ENCODE measurements at places on chromosomes 3 and 15.

DNA sequence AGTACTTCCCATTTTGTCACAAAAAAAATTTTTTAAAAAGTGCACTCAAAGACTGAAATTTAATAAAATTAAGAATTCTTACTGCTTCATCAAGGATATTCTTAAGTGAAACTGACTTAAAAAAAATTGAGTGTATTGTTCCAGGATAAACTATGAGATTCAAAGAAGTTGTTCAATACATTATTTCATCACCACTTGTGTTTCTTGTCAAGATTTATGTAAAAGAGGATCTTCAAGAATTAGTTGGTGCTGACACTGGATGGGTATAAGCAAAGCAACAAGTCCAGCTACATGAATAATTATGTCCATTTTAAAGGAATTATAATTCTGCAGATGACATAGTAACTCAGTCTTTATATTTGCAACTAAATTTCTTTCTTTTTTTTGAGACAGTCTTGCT lies 4.3 kb upstream of the AP4E1 start:
- no peak for DNase-seq

DNA sequence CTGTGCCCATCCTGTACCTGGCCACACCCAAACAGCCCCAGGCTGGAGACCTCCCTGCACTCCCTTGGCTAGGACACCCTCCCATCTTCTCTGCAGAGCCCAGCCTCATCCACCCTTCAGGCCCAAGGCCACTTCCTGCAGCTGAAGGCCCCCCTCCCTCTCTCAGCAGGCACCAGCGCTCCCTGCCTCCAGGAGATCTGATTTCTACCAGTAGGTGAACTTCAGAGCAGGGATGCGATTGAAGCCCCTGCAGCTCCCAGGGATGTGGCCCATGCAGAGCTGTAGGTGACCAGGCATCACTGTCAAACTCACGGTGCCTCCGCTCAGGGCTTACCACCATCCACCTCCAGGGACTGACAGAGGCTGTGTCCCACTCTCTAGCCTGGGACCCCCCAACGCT lies 96.3 kb downstream of the NUP210 start:
- DNase-seq, result no peak

GRCh38 chr15:67050062-67050461 lies 15.3 kb upstream of the SMAD3 start:
- no peak for DNase-seq

GRCh38 chr3:46067401-46067800 lies 40.1 kb upstream of the XCR1 start:
- DNase-seq, result no peak
